ENCODE measurements at places on chromosomes 4 and X.

GRCh38 chr4:151226004-151226932 is 50.7 kb upstream of the PRSS48 start:
- DNase-seq = no peak
- no peak overlapping the region for H3K27ac ChIP-seq
- H3K36me3 ChIP-seq = no peaks in the 10 kb centered on the region
- H3K4me1 ChIP-seq = no peaks in the 10 kb centered on the region

- no peaks in the 10 kb centered on the region for H3K27me3 ChIP-seq
- no peak overlapping the region for H3K4me3 ChIP-seq
- H3K36me3 ChIP-seq = peaks cover 22% of the 10 kb centered on the region
- no peak overlapping the region for H3K27ac ChIP-seq
- no peaks in the 10 kb centered on the region for H3K4me1 ChIP-seq
- DNase-seq = no peak
These were observed 23.1 kb downstream of the NAP1L5 start for GRCh38 chr4:88674565-88674964.

DNA sequence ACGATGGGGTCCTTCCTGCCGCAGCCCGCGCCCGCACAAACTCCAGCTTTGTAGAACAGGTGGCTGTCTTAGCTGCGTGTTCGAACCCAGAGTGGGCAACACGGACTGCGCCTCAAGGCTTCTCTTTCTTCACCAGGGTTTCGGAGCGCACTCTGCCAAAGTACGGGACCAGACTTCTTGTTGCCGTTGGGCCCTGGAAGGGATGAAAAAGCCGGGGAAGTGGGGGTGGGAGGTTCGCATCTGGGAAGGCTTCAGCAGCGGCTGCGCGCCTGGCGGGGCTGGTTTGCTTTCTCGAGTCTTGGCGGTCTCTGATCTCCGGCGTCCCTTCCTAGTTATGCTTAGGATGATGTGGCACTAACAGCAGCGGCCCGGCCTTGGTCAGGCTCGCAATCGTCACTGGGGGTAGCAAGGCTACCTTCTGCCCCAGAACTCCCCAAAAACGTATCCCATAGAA is 673 bp downstream of the PARM1 start:
- peak overlapping the region; percentile 26 for H3K4me3 ChIP-seq
- no peaks in the 10 kb centered on the region for H3K36me3 ChIP-seq
- H3K27me3 ChIP-seq = peaks cover 25% of the 10 kb centered on the region
- peaks cover 1% of the 10 kb centered on the region for H3K4me1 ChIP-seq

- H3K4me3 ChIP-seq = peak overlapping the region; percentile 47
- H3K27ac ChIP-seq = peak overlapping the region; percentile 98
- H3K36me3 ChIP-seq = peaks cover 23% of the 10 kb centered on the region
- DNase-seq = no peak
- peaks cover 10% of the 10 kb centered on the region for H3K27me3 ChIP-seq
These were observed 172.9 kb downstream of the PTTG2 start for GRCh38 chr4:38132843-38133662.

- H3K4me1 ChIP-seq = no peaks in the 10 kb centered on the region
- no peak for DNase-seq
- H3K36me3 ChIP-seq = no peaks in the 10 kb centered on the region
These were observed 242.9 kb upstream of the PITX2 start for GRCh38 chr4:110865611-110866259.

- no peak overlapping the region for H3K27ac ChIP-seq
- no peak overlapping the region for H3K4me3 ChIP-seq
- peaks cover 9% of the 10 kb centered on the region for H3K27me3 ChIP-seq
- no peaks in the 10 kb centered on the region for H3K4me1 ChIP-seq
These were observed 317.9 kb upstream of the DIPK2B start for GRCh38 chrX:45518552-45518951.

DNA sequence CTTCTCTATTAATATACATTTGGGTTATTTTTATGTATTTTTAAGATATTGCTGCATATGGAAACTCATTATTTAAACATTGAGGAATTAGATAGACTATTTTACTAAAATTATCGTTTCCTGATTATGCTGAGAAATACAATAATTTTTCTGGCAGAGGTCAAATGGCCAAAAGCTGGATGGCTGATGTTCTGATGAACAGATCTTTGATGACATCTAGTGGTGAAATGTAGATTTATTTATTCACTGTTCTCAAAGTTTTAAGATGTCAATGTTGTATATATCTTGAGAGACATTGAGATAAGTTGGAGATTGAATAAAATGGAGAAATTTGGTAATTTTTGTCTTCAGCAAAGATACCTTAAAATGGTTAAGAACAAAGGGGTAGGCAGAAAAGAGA is 96.2 kb downstream of the UGT8 start:
- no peak overlapping the region for H3K4me3 ChIP-seq
- H3K27ac ChIP-seq = no peak overlapping the region
- no peaks in the 10 kb centered on the region for H3K4me1 ChIP-seq
- DNase-seq = peak; percentile 2

DNA sequence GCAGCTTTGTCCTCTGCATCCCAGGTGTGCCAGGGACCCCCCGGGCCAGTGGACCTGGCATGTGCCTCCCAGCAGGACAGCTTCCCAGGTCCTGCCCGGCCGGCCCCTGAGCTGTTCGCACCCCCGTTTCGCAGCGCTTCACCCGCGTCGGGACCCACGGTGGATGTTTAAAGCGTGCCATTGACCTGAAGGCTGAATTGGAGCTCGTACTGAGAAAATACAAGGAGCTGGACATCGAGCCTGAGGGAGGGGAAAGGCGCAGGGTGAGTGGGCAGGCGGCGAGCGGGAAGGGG is 7.9 kb downstream of the UVSSA start:
- no peak for DNase-seq
- no peaks in the 10 kb centered on the region for H3K27me3 ChIP-seq
- H3K4me3 ChIP-seq = no peak overlapping the region

DNA sequence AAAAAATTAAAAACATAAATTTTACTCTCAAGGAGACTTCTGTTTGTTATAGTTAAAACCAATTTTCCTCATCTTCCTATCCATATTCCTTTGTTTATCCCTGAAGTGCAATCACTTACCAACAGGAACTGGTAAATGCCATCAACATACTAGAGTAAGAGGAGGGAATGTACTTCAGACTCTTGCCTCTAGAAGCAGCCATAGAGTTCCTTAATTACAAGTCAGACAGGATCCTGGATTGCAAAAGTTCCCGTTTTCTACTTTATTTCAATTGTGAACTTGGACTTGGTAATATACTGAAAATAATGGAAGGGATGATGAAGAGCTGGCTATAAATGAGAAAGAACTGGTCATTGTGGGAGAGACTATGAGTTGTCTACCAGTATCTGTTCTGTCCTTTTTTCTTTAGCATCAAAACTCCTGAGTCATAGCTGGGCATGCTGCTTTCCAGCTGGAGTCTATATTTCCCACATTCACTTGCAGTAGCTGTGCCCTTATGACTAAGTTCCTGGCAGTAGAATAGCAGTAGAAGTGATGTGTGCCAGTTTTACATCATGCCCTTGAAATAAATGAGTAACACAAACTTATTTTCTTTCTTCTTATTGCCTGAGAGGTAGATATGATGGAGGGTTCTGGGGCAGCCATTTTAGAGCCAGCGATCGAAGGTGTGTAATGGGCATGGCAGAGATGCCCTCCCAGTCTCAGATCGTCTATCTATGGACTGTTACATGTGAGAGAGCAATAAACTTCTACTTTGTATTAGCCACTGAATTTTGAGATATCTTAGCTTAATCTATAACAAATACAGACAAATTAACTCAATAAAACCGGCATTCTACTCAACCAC is 26.8 kb upstream of the SPARCL1 start:
- no peak for DNase-seq
- no peaks in the 10 kb centered on the region for H3K36me3 ChIP-seq
- no peak overlapping the region for H3K27ac ChIP-seq
- H3K27me3 ChIP-seq = peaks cover 3% of the 10 kb centered on the region

- no peaks in the 10 kb centered on the region for H3K36me3 ChIP-seq
- H3K4me3 ChIP-seq = no peak within 1 kb of the TSS
- H3K4me1 ChIP-seq = no peaks in the 10 kb centered on the region
- no peak within 1 kb of the TSS for H3K27ac ChIP-seq
- peaks cover 17% of the 10 kb centered on the region for H3K27me3 ChIP-seq
- no peak for DNase-seq
These were observed at the start of gene CAPN6 for GRCh38 chrX:111270339-111270738. TSS of gene CAPN6 (minus strand) at chrX:111270483. CDS start at chrX:111263936, 6,547 bp downstream.

DNA sequence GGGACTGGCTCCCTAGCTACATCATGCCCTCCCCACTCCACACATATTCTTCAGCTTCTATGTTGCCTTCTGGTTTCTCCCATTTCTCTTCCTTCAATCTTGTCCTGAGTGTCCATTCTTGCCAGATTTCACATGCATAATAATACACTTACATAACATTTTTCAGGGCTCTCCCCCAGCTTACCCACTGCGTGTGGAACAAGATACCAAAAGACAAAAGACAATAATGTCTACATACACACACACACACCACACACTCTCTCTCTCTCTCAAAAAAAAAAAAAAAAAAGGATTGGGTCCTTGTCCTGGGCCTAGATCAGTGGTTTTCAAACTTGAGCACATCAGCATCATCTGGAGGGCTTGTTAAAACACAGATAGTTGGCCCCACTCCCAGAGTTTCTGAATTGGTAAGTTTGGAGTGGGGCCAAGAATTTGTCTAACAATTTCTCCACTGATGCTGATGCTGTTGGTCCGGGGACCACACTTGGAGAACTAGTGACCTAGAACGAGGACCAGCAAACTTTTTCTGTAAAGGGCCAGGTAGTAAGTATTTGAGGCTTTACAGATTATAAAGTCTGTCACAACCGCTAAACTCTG is 6.5 kb upstream of the SMARCA1 start:
- H3K4me3 ChIP-seq = no peak overlapping the region
- no peaks in the 10 kb centered on the region for H3K27me3 ChIP-seq
- H3K4me1 ChIP-seq = no peaks in the 10 kb centered on the region
- no peaks in the 10 kb centered on the region for H3K36me3 ChIP-seq
- DNase-seq = no peak

- peak overlapping the region; percentile 85 for H3K4me3 ChIP-seq
- peaks cover 100% of the 10 kb centered on the region for H3K4me1 ChIP-seq
- peaks cover 4% of the 10 kb centered on the region for H3K36me3 ChIP-seq
- H3K27ac ChIP-seq = peak overlapping the region; percentile 100
These were observed 215.2 kb upstream of the PSAPL1 start for GRCh38 chr4:7649741-7650531.

GRCh38 chr4:184400375-184400870 is 73.9 kb downstream of the IRF2 start:
- no peaks in the 10 kb centered on the region for H3K27me3 ChIP-seq
- H3K27ac ChIP-seq = peak overlapping the region; percentile 51
- H3K36me3 ChIP-seq = peaks cover 74% of the 10 kb centered on the region
- peaks cover 30% of the 10 kb centered on the region for H3K4me1 ChIP-seq

GRCh38 chr4:130077275-130077674 is 981.3 kb downstream of the C4orf33 start:
- H3K36me3 ChIP-seq = no peaks in the 10 kb centered on the region
- H3K27me3 ChIP-seq = no peaks in the 10 kb centered on the region
- H3K4me3 ChIP-seq = no peak overlapping the region
- no peak for DNase-seq
- no peaks in the 10 kb centered on the region for H3K4me1 ChIP-seq

DNA sequence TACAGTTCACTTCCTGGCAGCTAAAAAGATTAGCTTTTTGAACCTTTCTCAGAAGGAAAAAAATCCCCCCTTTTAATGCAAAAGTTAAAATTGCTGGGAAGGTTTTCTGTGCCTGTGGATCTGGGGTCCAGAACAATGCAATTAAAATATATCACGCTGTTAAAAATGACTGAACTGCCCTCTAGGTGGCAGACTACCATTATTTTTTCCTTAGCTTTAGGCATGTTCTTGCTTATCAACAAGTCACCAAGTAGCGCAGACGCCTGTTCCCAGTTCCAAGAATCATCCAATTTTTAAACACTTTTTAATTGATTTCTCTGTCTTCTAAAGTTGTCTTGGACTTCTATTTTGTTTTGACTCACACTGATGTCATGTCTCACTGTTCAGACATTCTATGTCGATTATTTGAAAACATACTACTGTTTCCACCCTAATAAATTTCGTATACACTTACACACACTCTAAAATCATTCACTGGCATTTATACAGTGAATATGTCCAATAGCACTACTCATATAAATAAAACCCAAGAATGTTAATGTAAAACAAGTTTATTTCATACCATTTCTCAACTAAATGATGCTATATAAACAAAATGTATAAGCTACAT is 661.6 kb downstream of the RAPGEF2 start:
- no peak overlapping the region for H3K27ac ChIP-seq
- DNase-seq = no peak
- no peaks in the 10 kb centered on the region for H3K4me1 ChIP-seq
- no peaks in the 10 kb centered on the region for H3K36me3 ChIP-seq

- H3K27me3 ChIP-seq = no peaks in the 10 kb centered on the region
- H3K4me3 ChIP-seq = no peak overlapping the region
- DNase-seq = no peak
- no peaks in the 10 kb centered on the region for H3K36me3 ChIP-seq
- peaks cover 10% of the 10 kb centered on the region for H3K4me1 ChIP-seq
These were observed 11.3 kb upstream of the KIAA0232 start for GRCh38 chr4:6771229-6771671.

- no peak for DNase-seq
- no peaks in the 10 kb centered on the region for H3K36me3 ChIP-seq
- H3K4me1 ChIP-seq = no peaks in the 10 kb centered on the region
- H3K4me3 ChIP-seq = no peak overlapping the region
- H3K27me3 ChIP-seq = peaks cover 11% of the 10 kb centered on the region
These were observed 18.2 kb upstream of the SLC25A14 start for GRCh38 chrX:130321550-130321949.

DNA sequence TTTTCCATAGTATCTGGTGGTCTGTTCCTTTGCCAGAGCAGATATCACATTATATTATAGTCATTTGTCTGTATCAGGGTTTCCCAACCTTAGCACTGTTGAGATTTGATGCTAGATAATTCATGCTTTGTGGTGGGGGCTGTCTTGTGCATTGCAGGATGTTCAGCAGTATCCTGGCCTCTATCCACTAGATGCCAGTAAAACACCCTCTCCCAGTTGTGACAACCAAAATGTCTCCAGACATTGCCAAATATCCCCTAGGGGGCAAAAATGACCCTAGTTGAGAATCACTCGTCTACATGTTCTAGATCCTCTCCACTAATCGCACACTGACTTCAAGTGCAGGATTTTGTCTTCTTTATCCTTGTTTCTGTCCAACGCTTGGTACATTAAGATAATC is 160.8 kb downstream of the FANCB start:
- H3K27me3 ChIP-seq = peaks cover 4% of the 10 kb centered on the region
- H3K4me3 ChIP-seq = no peak overlapping the region
- H3K27ac ChIP-seq = no peak overlapping the region
- H3K4me1 ChIP-seq = no peaks in the 10 kb centered on the region
- no peak for DNase-seq

DNA sequence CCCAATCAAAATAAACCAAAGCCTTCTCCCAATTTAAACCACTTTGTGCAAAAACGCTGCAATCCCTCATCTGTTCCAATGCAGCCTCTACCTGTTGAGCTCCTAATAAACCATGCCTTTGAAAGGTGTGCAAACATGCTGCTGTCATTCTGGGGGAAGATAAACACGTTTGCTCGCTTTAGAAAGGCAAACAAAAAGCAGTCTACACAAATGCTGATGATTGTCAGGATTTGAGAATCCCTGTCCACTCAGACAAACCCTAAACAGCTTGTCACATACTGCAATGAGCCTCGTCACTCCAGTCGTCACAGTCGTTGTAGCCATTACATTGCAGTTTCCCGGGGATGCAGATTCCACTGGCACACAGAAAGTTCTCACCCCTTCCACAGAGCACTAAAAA is 145.2 kb downstream of the CORIN start:
- no peaks in the 10 kb centered on the region for H3K36me3 ChIP-seq
- no peak overlapping the region for H3K27ac ChIP-seq
- H3K4me3 ChIP-seq = no peak overlapping the region
- H3K4me1 ChIP-seq = no peaks in the 10 kb centered on the region
- H3K27me3 ChIP-seq = peaks cover 4% of the 10 kb centered on the region

Measured in immature natural killer cell (primary cell).